ENCODE measurements at places on chromosomes 2 and 18.
A peak's percentile ranks its signal among the peaks of the same experiment; 100 is the strongest.

- no peak for DNase-seq
Measured at GRCh38 chr2:154331784-154332183, 366.7 kb upstream of the KCNJ3 start.

- no peak for DNase-seq
Measured at GRCh38 chr2:152064001-152064400, 34.8 kb downstream of the CACNB4 start.

DNA sequence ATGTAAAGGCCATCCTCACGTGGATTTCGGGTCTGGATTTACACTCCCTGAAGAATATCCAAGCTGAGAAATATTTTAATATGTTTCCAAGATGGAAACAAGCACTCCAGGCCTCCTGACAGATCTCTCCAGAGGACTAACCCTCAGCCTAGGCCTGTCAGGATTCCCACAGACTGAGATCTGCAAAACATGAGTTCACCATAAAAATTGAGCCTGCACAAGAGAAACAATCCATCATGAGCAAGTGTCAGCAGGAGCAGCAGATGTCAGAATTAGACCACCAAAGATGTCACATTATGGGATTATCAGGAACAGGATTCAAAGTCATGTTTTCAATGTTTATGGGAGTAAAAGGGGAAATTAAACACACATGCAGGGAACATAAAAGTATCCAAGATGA is 191.3 kb downstream of the TFCP2L1 start:
- no peak for DNase-seq

DNA sequence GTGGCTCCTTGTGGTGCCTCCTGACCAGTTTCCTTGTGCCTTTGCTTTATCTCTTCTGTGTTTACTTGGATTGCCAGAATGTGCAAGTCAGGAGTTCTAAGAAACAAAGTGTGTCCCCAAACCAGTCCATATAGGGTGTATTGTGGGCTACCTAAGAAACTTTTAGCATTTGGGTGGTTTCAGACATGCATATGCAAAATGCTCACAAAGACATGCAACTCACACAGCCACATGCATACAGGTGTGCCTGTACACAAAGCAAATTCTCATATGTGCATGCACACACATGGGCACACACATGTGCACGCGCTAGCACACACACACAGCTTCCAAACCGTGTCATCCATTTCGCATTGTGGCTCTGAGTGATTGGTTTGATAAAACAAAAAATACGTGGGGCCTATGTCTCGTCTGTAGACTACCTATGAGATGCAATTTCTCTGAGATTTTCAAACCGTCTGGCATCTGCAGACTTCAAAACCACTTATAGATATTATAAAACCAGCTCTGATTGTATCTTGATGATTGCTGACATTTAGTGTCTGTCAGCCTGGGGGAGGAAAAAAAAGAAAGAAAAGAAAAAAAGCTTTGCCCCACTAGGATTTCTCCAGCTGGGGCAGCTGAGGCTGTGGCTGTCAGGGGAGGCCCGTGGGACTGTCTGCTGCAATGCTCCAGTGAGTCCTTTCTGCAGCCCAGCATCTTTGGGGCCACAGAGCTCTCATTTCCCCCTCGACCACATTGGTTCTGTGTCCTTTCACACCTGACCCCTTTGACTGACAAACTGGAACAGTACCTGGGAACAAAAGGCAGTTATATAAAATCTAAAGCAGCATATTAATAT is 556.1 kb downstream of the CMPK2 start:
- DNase-seq = no peak

DNA sequence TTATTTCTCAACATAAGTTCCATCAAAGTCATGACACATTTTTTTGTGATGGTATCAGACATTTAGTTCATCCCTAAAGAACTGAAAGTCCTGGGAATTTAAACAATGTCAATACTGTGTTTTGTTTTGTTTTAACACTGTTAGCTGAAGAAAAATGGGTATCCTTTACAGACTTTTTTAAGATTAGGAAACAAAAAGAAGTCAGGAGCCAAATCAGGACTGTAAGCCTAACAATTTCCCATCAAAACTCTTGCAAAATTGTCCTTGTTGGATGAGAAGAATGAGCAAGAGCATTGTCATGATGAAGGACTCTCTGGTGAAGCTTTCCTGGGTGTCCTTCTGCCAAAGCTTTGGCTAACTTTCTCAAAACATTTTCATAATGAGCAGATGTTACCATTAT is 69.4 kb downstream of the SRD5A2 start:
- no peak for DNase-seq

DNA sequence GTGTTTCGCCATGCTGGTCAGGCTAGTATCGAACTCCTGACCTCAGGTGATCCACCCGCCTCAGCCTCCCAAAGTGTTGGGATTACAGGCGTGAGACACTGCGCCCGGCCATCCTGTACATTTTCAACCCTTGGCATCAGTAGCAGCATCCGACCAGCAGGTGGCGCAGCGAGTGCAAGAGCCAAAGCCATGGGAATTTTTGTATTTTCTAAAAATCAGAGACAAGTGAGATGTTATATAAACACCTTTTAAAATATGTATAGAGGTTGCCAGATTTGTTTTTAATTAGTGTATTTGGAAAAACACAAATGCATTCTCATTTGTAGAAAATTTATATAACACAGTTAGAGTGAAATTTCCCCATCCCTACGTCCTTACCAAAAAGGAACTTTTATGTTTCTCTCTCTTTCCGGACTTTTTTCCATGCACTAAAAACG is 36.8 kb downstream of the MOGAT1 start:
- peak; percentile 68 for DNase-seq

- DNase-seq = no peak
Measured at GRCh38 chr2:217652761-217653639, 349.8 kb downstream of the TNS1 start.
